ENCODE measurements at places on chromosomes 16 and 17.

DNA sequence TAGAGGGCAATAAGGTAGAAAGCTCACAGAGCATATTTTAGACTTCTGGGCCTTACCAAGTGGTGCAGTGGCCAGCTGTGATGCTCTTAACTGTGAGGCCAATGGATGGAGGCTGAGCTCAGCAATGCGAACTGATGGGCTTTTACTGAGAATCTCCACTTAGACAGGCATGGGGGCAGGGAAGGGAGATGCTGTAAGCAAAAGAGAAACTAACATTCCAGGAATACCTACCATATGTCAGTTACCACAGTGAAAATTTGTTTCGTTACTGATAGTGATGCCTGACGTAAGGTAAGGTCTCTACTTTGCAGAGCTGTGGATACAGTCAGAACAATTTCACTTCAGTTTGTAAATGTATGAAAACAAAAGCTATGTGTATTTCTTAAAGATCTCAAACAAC is 250.6 kb upstream of the ZFHX3 start:
- DNase-seq = no peak

GRCh38 chr17:45149669-45150664 is 1.7 kb downstream of the HEXIM1 start:
- DNase-seq = peak; percentile 57

- no peak for DNase-seq
These were observed 443.0 kb upstream of the CCL2 start for GRCh38 chr17:33811984-33812577.

DNA sequence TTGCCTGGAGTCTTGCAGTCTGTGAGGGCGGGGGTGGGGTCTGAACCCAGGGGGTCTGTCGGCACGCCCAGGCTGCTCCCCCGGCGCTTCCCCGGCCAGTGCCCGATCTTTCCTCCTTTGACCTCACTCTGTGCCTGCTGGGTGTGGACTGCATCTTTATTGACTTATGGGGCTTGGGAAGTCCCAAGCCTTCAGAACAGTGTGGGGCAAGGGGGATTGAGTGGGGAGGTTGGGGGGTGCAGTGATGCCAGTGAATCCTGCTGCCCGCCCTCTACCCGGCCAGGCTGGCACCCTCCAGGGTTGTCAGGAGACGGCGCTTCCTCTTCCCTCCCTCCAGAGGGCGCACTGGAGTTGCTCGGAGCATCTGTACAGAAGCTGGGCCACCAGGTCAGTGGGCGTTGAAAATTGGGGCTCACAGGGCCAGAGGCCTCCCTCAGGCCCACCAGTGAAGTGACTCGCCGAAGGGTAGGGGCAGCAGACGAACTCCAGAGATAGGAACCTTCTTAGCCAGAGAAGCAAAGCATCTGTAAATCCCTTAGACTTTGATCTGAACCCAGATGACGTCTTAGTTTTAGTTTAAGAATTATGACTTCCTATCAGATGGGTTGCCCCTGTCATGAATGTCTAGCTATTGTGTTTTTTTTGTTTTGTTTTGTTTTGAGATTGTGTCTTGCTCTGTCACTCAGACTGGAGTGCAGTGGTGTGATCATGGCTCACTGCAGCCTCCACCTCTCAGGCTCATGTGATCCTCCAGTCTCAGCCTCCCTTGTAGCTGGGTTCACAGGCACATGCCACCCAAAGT is 184.8 kb upstream of the CIBAR2 start:
- peak; percentile 57 for DNase-seq

DNA sequence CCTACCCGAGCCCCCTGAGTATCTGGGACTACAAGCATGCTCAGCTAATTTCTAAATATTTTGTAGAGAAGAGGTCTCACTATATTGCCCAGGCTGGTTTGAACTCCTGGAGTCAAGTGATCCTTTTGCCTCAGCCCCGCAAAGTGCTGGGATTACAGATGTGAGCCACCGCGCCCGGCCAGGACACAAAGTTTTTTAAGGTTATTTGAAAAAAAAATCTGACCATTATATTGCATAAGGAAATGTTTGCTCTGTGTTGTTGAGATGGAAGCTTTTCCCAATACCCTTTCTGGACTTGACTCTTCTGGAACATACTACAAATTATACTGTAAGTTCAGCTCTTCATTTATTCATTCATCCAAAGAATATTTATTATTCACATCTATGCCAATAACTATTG is 133.3 kb upstream of the TMEM97 start:
- no peak for DNase-seq

DNA sequence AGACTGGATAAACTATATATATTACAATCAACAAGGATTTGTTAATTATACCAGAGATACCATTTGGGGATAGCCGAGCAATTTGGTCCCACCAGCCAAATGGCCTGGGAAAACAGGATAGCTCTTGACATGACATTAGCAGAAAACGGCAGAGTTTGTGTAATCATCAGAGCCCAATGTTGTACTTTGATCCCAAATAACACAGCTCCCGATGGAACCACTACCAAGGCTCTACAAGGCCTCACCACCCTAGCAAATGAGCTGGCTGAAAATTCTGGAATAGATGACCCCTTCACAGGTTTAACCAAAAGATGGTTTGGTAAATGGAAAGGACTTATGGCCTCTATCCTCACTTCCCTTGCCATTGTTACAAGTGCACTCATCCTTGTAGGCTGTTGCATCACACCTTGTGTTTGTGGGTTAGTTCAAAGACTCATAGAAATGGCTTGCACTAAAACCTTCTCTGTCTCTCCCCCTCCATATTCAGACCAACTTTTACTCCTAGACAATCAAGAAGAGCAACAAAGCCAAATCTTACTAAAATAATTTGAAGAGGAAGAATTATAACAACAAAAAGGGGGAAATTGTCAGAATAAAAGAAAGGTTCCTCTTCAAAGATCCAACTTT is 9.5 kb downstream of the TXNL4B start:
- DNase-seq = no peak

GRCh38 chr16:6009151-6009550 is 911.6 kb upstream of the EEF2KMT start:
- DNase-seq = no peak

DNA sequence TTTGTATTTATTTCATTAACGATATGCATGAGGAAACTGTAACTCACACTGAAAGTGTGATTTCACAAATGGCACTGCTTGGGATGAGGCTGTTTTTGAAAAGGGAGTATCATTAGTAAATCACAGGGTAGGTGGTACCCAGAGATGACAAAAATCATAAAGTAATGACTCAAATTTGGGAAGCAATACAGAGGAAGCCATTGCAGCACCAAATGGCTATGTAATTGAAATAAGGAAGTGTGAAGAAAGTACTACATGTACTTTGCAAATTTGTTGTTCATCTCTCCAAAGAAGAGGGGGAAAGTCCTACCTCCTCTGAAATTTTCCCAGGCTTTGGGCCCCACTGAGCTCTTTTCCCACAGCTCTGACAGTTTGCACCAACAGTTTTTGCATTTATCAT is 12.3 kb upstream of the ABCC12 start:
- DNase-seq = no peak

- DNase-seq = no peak
These were observed 56.8 kb downstream of the CDH11 start for GRCh38 chr16:65065031-65065430.

GRCh38 chr17:4837471-4838308 is 4.5 kb downstream of the MINK1 start:
- no peak for DNase-seq

DNA sequence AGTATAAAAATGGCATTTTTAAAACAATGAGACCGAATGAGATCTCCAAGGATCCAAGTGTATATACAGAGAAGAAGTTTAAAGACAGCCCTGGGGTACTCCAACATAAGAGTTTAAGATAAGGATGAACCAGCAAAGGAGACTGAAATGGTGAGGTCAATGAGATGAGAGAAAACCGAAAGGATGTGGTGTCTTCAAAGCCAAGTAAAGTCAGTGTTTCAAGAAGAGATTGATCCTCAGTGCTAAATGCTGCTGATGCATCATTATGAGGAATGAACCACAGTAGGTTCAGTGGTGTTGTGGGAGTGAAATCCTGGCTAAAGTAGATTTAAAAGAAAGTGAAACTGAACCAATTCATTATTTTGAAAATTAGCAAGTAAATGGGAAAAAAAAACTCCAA is 38.1 kb upstream of the NLK start:
- no peak for DNase-seq

DNA sequence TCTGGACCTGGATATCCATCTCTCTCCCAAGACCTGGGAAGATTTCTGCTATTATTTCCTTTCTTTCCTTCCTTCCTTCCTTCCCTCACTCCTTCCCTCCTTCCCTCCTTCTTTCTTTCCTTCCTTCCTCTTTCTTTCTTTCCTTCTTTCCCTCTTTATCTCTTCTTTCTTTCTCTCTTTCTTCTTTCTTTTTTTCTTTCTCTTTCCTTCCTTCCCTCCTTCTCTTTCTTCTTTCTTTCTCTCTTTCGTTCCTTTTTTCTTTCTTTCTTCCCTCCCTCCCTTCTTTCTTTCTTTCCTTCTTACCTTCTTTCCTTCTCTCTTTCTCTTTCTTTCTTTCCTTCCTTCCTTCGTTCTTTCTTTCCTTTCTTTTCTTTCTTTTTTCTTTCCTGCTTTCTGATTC is 37.8 kb upstream of the N4BP1 start:
- no peak for DNase-seq

DNA sequence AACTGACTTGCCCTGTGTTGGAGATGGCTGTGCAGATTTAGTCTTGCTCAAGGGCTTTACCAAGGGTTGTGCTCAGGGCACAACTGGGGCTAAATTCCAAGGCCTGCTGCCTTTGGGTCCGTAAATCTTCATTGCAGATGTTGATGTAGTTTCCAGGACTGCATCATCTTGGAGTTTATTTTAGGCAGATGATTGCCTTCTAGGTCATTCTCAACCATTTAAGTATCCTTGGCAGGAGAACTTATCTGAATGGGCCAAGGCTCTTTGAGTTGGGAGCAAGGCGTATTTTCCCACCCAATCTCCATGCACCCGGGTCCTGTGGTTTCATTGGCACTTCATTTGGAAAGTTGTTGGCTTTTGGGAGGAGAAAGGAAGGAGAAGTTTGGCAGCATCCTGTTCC is 200.3 kb downstream of the MSI2 start:
- DNase-seq = no peak

- no peak for DNase-seq
These were observed 191.9 kb downstream of the MRTFB start for GRCh38 chr16:14263011-14263410.

DNA sequence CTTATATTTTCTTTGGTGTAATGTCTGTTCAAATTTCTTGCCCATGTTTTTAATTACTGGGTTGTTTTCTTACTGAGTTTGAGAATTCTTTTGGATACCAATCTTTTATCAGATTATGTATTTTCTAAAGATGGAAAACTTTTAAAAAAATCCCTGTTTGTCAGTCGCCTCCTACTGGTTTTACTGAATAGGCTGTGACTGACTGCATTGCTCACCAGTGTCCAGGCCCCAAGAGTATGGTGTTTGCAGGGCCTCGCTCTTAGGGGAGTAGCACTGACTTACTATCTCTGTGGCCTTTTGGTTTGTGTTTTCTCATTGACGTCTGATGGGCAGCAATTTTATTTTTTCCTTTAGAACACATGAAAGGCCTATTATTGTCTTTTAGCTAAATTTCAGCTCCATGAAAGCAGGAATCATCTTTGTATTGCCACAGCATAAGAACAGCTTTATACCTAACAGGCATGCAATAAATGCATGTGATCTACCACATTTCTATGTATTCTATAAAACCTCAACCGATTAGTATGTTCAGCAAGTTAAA is 188.4 kb downstream of the AATF start:
- no peak for DNase-seq

DNA sequence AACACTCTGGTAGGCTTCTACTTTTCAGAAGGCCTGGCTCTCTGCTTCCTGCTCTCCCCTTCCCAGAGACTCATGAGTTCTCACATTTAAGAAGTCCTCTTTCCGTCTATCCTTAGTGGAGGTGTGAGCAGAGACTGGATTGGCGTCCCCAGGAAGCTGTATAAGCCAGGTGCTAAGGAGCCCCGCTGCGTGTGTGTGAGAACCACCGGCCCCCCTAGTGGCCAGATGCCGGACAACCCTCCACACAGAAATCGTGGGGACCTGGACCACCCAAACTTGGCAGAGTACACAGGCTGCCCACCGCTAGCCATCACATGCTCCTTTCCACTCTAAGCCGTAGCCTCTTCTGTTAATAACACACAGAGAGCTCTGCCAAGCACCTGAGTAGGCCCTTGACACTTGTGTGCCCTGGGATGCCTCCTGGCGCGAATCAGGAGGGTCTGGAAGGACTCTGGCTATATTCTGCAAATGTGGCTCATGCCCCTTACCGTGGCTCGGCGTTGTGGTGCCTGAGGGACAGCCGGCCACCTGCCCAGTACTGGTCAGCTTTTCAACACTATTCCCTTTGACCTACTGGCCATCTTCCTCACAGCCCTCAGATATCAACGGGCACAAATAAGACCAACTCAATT is 13.9 kb downstream of the CYB5D2 start:
- DNase-seq = no peak

GRCh38 chr16:57150682-57151330 is 35.0 kb downstream of the PSME3IP1 start:
- DNase-seq = no peak

- DNase-seq = peak; percentile 70
These were observed at the start of gene NT5C for GRCh38 chr17:75131278-75132017. Gene NT5C (minus strand): TSS chr17:75131742. CDS start chr17:75131707, 35 bp downstream.

GRCh38 chr17:79699386-79700036 is 31.2 kb upstream of the ENPP7 start:
- DNase-seq = no peak

GRCh38 chr17:64662774-64663367 is 764 bp upstream of the SMURF2 start:
- no peak for DNase-seq

DNA sequence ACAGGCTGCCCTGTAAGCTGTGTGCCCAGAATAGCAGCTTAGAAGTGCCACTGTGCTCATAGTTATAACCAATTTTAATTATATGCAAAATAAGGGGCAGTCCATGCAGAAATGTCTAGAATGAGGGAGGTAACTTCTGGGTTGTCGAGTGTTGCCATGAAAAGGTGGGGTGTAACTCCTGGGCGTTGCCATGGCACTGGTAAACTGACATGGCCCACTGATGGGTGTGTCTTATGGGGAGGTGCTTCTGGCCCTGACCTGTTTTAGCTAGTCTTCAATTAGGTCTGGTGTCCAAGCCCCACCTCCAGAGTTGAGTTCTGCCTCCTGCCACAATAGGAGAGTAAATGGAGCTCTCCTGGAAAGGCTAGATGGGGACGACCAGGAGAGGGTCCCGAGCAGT is 120.6 kb downstream of the SALL1 start:
- no peak for DNase-seq
